Muscle of arm (tissue), 14 donors: ENCODE measurements at places on chromosomes 13 and 19. TPM values are rescaled to one million over a fixed set of nuclear protein-coding genes. Genes with fewer than 3 reads are reported as not detected.

DNA sequence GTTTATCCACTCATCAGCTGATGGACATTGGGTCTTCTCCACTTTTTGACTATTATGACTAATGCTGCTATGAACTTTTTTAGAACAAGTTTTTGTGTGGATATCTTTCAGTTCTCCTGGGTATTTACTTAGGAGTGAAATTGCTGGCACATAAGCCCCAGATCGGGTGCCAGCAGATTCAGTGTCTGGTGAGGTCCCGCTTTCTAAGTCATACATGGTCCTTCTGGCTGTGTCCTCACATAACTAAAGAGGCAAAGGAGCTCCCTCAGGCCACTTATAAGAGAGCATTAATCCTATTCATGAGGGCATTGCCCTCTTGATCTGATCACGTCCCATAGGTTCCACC lies 600 bp upstream of the ZNF226 start:
- no peak for DNase-seq

Gene ZNF600
- 2.7 TPM for polyA plus RNA-seq

Gene RNF17
- polyA plus RNA-seq = 1.4 TPM

DNA sequence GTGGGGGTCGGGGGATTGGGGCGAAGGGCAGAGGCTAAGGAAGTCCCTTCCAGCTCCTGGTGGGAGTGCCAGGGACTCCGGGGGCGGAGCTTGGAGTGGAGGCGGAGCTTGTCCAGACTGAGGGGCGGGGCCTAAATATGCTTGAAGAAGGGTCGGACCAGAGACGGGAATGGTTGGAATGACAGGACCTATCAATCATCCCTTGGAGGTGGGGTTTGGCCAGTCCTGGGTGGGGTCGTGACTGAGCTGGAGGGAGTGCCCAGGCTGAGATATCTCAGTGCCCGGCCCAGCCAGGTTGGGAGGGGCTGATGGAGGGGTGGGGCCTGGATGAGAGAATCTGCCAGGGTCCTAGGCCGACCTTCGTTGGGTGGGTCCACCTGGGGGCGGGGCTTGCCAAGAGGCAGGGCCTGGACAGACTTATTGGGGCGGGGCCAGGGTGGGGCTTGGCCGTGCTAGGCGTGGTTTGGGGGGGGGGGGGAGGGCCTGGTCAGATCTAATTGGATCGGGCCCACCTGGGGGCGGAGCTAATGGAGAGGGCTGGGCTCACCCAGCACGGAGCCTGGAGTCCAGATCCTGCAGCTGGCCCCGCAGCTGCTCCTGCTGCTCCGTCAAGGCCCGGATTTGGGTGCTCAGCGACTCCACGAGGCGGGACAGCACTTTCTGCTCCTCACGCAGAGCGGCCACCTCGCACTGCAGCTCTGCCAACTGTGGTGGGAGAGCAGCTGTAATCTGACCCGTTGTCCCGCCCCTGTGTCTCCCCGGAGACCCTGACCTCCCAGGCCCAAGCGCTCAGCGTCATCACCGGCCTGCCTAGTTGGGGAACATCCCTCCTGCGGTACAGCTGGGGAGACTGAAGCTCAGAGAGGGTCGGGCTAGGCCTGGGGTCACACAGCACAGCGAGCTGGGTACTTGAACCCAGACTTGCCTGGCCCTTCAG lies 2.6 kb upstream of the WIZ start:
- DNase-seq = peak; percentile 78

DNA sequence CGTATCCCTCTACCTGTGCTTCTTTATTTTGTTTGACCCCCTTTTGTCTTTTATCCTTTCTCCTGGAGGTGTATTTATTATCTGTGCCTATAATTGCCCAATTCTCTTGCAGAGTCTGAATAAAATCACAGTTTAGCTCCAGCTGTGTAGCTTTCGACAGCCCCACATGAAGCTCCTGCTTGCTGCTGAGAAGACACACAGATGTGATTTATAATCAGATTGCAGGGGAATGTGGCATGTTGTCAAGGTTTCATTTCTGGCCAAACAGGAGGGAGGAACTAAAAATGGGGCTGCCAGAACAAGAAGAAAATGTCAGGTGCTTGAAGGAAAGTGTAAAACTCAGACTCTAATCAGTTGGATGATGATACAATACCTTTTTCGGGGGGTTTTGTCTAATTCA lies 22.7 kb downstream of the CCNA1 start:
- DNase-seq = no peak

DNA sequence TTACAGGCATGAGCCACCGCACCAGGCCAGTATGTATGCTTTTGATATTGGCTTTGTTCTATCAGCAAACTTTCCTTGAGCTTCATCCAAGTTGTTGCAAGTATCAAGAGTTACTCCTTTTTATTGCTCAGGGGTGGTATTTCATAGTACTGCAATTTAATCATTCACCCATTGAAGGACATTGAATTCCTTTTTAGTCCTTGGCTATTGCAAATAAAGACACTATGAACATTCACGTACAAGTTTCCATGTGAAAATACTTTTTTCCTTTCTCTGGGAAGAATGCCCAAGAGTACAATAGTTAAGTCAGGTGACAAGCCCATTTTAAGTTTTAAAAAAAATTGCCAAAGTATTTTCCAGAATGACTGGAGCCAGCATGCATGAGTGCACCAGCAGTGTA lies 20.4 kb downstream of the CEACAM3 start:
- no peak for DNase-seq

DNA sequence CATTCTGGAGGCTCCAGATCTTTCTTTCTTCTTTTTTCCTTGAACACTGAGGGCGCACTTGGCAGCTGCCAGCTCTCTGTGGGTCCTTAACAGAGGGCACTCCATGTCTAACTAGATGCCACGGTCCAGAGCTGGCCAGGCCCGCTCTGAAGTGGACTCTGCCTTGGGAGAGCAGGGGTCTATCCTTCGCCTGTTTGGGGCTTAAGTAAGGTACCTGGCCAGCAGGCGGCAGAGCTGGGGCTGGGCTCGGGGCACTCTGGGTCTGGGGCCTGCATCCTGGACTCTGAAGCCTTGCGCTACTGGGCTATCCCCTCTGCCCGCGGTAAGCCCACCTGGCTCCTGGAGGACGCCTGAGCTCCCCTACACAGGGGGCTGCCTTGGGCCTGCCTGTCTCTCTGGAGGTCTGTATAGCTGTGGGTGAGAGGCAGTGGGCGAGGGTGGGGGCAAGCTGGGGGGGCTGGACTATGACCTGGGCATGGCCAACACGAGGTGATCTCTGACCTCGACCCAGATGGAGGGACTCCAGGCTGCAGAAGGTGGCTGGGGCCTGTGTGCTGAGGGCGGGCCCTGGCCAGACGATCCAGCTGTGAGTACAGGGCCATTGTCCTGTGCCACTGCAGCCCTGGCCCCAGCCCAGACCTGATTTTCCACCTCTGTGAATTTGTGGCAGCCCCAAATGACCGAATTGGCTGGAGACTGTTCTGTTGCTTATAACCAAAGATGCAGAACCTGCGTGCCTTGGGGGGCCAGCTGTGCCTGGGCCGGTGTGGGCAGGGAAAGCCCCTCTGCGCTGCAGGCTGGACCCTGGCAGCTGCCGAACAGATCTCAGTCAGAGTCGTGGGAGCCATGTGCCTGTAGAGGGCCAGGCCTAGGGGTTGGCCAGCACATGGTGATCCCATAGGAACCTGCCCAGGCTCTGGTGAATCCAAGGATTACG lies 26.5 kb downstream of the CEBPG start:
- no peak for DNase-seq

Gene PRKCG
- polyA plus RNA-seq = 0.67 TPM

- DNase-seq = no peak
Observed at GRCh38 chr13:89803839-89804238, 1543.6 kb upstream of the MIR17HG start.

DNA sequence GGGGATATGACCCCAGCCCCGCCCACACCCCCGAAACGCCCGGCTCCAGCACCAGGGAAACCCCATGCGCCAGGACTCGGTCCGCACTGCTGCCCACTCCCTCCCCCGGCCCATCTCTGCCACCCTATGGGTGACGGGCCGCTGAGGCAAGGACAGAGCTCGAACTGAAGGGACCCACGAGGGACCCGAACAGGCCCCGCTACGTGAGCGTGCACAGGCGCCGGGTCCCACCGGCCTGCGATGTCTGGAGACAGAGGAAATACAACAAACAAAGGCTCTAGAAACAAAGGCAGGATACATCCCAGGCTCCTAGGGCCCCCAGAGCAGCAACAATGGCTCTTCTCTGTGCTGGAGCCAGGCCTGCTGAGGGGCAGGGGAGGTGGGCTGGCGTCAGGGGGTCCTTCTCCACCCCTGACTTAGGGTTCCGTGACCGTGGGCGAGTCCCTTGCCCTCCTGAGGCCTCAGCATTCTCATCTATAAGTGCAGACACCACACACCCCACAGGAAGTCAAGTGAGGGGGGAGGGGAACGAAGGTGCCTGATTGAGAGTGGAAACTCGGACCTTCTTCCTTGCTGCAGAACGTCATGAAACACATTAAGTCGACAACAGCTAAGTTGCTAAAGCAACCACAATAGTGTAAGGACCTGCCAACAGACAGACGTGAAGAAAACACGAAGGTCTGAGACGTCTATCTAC lies 3.1 kb downstream of the ABHD17A start:
- no peak for DNase-seq

Gene ITGBL1
- polyA plus RNA-seq = 3.2 TPM

GRCh38 chr19:19540715-19541515 lies 2.9 kb downstream of the CILP2 start:
- DNase-seq = no peak

DNA sequence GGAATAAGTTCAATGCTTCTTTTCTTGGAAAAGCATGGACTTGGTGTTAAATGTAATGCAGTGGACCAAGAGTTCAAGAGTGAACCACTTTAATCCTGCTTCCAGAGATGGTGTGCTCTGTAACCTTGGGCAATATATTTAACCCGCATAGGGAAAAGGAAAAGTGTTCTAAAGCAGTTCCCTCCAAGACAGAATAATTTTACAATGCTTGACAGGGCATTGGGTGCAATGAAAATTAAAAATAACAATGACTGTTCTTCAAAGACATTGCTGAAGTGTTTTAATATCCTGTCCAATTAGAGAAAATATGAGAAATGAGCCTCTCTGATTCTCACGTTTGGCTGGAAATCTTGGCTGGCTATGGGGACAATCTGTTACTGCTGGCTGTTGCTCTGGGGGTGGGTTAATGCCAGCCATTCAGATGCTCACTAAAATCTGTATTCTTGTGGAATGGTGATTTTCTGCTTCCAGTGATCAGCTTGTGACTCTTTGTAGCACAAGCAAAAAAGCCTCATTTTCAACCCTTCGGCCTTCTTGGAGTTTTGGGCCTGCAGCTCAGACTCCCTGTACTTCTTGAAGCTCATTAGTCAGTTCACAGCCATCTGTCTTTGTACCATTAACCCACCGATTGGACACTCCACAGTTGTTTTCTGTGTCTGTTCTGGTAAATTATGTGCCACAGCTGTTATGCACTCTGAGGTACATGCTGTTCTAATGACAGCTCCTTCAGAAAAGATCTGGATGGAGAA lies 310.6 kb downstream of the LMO7 start:
- DNase-seq = no peak

Gene KLK12
- polyA plus RNA-seq = not detected

DNA sequence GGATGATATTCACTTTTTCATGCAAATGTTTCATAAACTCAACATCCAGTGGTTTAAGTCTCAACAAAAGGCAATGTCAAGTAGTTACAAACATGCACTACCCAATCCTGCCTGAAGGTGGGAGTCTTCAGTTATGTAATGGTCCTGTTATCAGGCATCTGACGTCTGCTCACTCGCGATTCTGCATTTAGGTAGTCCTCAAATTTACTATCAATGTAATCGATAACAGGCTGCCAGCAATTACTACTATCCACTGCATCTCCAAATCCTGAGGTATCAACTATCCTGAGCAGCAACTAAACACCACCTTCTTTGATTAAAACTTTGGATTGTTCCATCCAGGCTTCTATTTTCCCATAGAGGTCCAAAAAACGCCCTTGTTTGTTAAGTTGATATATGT lies 51.2 kb downstream of the NLRP12 start:
- peak; percentile 23 for DNase-seq

GRCh38 chr19:30083125-30083681 lies 141.2 kb downstream of the URI1 start:
- DNase-seq = no peak

Gene RUBCNL
- polyA plus RNA-seq = 2.6 TPM

Gene CD70
- polyA plus RNA-seq = 1.8 TPM

- no peak for DNase-seq
Observed at GRCh38 chr19:6026390-6027227, 48.7 kb upstream of the RANBP3 start.
